ENCODE measurements at places on chromosomes 5 and 9. TPM values are rescaled to one million over a fixed set of nuclear protein-coding genes. Genes with fewer than 3 reads are reported as not detected.

DNA sequence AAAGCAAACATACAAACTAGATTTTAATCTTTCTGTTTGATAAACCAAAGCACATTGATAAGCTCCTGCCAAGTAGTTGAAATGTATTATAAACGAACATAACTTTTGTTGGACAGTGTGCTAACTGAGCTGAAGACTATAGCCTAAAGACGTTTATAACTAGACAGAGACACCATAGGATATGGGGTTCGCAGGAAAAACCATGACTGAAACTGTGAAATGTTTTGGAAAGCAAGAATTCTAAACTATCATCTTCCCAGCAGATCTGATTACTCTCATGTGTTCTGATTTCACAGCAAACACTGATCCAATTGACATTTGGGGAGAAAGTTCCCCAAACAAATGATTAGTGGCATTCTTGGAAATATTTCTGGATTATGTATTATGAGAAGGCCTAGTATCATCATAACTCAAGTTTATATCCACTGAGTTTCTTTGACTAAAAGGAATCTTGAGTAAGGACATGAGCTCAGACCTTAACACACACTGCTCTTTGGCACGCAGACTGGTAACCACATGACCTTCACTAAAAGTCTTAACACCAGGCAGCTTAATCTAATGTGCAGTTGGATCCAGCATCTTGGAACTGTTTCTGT, 375.2 kb downstream of the ZNF608 start:
- no peak for DNase-seq

DNA sequence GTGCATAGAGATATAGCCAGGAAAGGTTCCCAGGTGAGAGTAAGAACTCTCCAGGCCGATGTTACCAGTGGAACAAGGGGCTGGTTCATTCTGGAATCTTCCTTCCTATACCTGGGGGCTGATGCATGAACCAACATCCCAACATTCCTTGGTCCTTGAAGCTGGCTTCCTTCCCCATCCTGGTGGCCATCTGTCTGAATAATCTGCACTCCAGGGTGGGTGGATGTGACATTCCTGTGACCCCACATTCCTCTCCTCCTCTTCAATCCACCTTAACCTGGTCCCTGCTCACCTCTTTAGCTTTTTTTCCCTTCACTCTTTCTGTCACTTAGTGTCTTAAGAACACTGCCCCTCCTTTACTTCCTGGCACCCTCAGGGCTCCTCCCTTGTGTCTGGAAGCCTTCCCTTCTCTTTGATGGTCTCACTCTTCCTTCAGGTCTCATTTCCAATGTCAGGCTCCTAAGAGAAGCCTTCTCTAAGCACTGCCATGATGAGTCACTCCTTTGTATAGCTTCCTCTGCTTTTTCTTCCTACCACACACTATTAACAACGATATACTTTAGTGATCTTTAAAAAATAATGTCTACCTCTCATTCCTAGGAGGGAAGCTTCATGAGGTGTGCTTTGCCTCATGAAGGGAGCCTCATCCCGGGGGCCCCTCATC, 80.3 kb downstream of the BOD1 start:
- DNase-seq, result no peak

- DNase-seq, result no peak
Measured at GRCh38 chr5:45648744-45649143, 47.4 kb downstream of the HCN1 start.

GRCh38 chr5:127562252-127562651, 44.8 kb downstream of the PRRC1 start:
- no peak for DNase-seq

- DNase-seq, result no peak
Measured at GRCh38 chr9:22044583-22044982, 35.5 kb upstream of the CDKN2B start.

GRCh38 chr5:9149988-9150387, 395.9 kb downstream of the SEMA5A start:
- DNase-seq, result no peak

PCDHA1 gene
- total RNA-seq, result not detected

GRCh38 chr5:128649192-128649591, 111.1 kb upstream of the FBN2 start:
- no peak for DNase-seq

DNA sequence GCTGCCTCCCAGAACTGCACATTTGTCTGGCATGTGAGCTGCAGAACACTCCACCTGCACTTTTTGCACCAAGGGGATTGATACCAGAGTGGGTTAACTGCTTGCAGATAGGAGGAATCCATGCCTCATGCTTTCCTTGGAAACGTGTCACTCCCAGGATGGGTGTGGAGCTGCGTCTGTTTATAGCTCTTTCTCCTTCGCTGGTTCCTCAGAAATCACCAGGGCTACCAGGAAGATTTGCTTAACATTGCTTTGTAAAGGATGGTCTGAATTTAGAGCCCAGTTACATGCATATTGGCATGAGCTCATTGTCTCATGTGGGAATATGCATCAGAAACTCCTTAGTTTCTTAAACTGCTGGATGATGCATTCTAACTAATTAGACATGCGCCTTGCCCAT, 234.6 kb downstream of the GADD45G start:
- no peak for DNase-seq

TPPP gene
- total RNA-seq, result 1.3 TPM

- DNase-seq, result no peak
Measured at GRCh38 chr9:79104951-79105350, 466.8 kb upstream of the TLE4 start.

GRCh38 chr9:96129747-96130146, 172.2 kb downstream of the HSD17B3 start:
- no peak for DNase-seq

DNA sequence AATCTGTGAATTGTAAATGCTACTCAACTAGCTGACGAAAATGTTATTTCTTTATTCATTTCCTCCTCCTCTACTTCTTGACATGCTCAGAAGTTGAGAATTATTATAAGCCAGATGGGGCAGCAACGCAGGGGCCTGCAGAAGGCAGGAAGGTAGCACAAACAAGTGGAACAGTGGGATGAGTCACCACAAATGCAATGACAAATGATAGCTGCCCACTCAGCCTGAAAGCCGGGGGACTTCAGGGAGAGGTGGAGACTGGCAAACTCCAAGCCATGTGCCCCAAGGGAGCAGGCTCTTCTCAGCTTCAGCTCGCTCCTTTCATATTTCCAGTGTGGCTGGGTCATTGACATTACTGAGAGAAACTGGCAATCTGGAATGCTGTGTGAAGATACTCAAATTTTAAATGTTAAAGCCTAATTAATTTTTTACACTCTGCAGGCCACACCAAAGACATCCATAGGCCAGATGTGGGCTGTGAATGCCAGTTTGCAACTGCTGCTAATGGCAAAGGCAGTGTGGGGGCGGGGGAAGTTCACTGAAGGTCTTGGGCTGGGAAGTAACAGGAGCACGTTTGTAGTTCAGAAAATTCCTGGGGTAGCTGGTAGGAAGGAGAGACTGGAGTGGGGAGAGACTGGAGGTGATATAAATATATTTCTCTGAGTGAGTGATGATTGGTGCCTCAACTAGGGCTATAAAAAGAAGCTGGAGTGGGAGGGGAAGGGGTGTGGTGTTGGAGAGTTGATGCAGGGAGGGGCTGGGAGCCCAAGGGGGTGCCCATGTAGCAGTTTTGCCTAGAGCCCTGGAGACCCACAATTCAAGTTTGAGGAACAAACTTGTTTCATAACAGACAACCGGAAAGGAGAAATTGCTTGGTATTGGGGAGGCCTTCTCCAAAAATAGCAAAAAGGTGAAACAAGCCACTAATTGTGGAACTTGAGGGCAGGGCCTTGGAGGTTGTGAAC, 20.8 kb upstream of the ADRB2 start:
- no peak for DNase-seq

Measured in natural killer cell (primary cell).